ENCODE measurements at places on chromosomes 6 and 20.

DNA sequence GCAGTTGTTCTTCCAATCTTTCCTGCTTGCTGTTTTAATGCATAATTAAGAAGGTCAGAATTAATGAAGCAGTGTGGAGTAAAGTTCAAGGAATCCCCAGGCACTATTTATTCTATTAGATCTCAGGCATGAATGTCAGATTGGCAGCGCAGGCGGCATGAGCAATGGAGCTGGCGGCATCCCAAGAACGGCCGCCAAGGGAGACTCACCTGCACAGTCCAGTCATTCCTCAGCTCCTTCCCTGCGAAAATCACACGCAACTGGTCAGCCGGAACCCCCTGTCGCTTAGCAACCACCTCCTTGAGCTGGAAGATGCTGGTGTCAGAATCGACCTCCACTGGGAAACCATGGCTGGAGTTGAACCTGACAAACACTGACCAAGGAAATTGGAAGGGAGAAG, 284.5 kb downstream of the PRKN start:
- no peak for DNase-seq

GRCh38 chr6:26165261-26165790, 78.1 kb downstream of the HFE start:
- DNase-seq = no peak

DNA sequence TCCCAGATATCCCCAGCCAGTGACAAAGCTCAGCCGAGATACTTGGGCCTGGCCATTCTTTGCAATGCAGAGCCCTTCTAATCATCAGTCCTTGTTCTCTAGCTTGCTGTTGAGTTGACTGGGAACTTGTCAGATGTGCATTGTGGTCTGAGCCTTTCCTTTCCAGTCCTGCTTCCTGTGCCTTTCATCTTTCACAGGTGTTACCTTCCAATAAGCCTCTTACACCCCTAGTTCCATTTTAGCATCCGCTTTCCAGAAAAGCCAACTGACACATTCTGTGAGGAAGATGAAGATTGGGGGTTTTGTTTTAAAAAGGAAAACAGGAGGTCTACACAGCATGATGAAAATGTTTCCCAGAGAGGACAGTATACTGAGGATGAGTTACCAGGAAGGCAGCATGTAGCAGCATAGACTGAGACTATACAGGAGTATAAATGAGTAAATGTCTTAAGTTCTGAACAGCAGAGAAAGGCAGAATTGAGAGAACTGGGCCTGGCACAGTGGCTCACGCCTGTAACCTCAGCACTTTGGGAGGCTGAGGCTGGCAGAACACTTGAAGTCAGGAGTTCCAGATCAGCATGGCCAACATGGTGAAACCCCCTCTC, 5.6 kb upstream of the CEP85L start:
- no peak for DNase-seq

GRCh38 chr6:104381907-104382306, 477.8 kb downstream of the HACE1 start:
- DNase-seq = no peak

DNA sequence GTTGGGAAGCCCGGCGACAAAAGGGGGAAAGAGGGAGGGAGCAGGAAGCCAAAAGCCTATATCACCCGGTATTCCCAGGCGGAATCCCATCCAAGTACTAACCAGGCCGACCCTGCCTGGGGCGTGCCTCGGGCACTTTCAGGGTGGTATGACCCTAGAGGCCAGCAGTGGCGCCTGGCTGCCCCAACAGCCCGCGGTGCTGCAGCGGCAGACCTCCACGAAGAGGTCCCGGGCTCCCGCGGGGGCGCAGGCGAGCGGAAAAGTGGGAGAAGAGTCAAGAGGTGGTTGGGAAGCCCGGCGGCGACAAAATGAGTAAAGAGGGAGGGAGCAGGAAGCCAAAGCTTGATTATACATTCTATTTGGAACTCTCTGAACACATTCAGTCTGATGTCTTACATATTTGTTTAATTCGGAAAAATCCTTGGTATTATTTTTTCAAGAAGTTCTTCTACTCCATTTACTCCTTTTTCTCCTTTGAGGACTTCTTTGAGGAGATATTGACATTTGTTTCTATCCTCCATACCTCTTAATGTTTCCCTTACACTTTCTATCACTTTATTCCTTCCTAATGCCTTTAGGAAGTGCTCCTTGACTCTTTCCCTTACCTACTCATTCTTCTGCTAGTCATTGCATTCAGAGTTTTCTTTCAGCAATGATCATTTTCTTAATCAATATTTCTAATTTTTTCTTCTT, 11.5 kb downstream of the TREML4 start:
- DNase-seq = no peak

GRCh38 chr20:23772074-23772473, 21.3 kb upstream of the CST1 start:
- DNase-seq = no peak

All from T-helper 9 cell (primary cell).